ENCODE measurements at places on chromosomes 5 and 9. TPM values are rescaled to one million over a fixed set of nuclear protein-coding genes. Genes with fewer than 3 reads are reported as not detected.

DNA sequence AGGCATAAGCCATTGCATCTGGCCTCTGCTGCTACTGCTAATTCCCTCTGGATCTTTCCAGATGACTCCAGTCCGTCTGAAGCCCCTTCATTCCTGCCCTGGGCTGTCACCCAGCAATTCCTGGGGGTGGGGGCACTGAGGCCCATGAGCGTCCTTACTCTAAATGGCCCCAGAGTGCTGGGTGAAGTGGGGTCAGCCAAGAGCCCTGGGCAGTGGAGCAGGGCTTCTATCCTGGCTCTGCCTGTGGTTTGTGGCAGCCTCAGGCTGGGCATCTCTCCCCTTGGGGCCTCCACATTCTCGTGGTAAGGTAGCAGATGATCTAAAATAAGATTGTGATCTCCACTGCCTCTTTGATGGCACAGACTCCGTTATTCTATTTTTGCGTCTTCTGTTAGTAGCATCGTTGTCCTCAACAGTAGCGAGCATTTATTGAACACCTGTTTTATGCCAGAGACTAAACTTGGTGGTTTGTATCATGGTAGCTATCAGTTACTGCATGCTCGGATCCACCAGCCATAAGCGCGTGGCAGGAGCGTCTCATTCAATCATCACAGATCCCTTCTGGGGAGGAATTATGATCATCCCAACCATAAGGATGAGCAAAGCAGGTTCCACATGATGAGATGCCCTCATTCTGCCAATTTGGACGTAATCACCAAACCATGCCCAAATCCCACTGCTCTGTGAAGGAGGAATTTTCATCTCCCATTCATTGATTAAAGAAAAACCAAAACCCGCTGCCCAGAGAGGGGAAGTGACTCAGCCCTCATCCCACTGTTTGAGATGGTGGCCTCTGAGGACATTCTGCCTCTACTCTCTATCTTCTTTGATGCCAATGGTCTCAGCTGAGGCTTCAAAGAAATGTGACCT is 21.9 kb upstream of the DUSP1 start:
- no peak overlapping the region for H3K27ac ChIP-seq
- no peak for DNase-seq
- H3K4me3 ChIP-seq: no peak overlapping the region
- H3K4me1 ChIP-seq: peaks cover 25% of the 10 kb centered on the region

DNA sequence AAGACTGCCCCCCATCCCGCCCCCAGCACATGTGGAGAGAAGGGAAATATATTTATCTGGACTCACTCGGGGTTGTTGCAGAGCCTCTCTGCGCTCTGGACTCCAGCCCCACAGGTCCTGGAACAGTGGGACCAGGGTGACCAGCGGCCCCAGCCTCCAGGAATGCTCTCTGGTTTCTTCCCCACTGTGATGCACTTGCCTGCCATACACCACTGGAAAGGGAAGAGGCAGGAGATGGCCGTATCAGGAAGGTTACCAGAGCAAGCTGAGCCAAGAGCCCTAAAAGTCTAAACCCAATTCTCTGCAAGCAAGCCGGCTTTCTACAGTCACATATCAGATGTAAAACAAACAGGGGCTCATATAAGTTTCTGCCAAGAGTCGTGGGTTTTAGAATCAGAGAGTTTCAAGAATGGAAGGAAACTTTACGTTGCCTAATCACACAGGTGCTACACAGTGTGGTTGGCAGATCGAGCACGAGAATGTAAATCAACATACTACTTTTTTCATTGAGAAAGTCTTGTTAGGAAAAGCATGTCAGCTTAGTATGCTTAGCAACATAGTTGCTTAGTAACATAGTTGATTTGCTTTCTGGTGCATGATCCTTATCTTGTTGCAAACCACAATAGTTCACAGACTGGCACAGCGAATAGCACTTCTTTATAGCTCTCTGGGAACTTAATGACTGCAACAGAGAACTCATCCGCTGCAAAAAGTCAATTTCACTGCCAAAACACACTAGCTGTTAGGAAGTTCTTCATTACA is 201.2 kb downstream of the TARS1 start:
- no peaks in the 10 kb centered on the region for H3K27me3 ChIP-seq
- H3K36me3 ChIP-seq: no peaks in the 10 kb centered on the region
- H3K4me1 ChIP-seq: no peaks in the 10 kb centered on the region

- H3K27me3 ChIP-seq: no peaks in the 10 kb centered on the region
- no peak overlapping the region for H3K27ac ChIP-seq
- no peaks in the 10 kb centered on the region for H3K4me1 ChIP-seq
- no peaks in the 10 kb centered on the region for H3K36me3 ChIP-seq
- H3K4me3 ChIP-seq: no peak overlapping the region
- no peak for DNase-seq
These were observed 443.8 kb downstream of the LRRC70 start for GRCh38 chr5:63022403-63022802.

DNA sequence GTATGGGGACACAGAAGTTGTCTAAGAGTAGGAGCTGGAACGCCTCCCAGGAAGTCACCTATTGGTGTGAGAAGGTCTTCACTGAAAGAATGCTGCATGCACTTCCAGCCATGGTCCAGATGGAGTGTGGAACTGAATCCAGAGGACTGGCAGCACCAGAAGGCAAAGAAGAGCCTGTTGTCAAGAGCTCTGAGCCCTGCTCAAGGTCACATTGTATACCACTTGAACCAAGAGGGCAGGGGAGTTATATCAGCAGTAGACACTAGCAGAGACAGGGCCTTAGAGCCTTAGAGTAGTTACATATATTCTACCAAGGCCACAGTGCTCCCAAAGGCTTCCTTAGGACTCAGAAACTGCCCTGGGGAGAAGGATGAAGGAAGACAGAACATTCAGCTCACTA is 130.8 kb upstream of the POC5 start:
- DNase-seq: no peak
- H3K27me3 ChIP-seq: no peaks in the 10 kb centered on the region
- H3K4me1 ChIP-seq: no peaks in the 10 kb centered on the region
- H3K27ac ChIP-seq: no peak overlapping the region

DNA sequence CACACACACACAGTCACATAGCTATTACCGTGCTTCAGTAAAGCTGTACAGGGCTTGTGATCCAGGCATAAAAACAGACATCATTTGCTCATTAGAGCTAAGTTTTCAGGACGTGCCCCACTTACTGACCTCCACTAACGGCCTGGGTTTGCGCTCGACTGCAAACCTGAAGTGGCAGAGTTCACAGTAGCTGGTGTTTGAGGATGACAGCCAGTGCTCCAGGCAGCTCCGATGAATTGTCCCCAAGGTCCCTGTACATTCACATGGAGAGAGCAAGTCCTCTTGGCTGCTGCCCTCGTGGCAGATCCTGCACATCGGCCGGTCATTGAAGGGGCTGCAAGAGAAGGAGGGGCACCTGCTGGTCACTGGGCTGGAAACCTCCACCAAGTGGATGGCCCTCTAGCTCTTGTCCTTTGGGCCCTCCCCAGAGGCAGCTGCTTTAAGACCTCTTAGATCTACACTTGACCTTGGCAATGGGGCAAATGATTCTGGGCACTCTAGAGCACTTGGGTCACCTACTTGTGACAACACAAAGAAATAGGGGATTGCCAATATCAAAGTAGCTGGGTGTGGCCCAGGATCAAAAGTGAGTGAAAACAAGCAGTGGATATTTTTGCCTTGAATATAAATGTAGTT is 115.4 kb downstream of the MARCHF3 start:
- no peaks in the 10 kb centered on the region for H3K36me3 ChIP-seq
- H3K4me1 ChIP-seq: no peaks in the 10 kb centered on the region
- no peak overlapping the region for H3K27ac ChIP-seq
- no peak overlapping the region for H3K4me3 ChIP-seq
- H3K27me3 ChIP-seq: no peaks in the 10 kb centered on the region
- no peak for DNase-seq

DNA sequence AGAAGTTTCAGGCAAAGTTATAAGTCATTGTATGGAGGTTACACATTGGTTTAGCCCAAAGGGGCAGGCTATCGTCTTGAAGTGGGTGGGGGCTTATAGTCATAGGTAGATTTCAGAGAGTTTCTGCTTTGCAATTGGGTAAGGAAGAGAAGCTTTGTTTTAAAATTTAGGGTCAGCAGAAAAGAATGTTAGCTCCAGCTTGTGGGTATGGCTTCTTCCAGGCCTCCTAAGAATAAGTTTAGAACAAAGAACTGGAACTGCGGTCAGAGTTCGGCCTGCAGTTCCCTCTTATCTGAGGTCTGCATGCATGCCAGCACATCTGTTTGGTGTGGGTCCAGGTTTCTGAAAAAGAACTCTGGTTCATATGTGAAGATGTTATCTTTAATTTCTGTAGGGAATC is 96.1 kb downstream of the CYFIP2 start:
- no peaks in the 10 kb centered on the region for H3K4me1 ChIP-seq
- H3K36me3 ChIP-seq: no peaks in the 10 kb centered on the region
- DNase-seq: no peak

DNA sequence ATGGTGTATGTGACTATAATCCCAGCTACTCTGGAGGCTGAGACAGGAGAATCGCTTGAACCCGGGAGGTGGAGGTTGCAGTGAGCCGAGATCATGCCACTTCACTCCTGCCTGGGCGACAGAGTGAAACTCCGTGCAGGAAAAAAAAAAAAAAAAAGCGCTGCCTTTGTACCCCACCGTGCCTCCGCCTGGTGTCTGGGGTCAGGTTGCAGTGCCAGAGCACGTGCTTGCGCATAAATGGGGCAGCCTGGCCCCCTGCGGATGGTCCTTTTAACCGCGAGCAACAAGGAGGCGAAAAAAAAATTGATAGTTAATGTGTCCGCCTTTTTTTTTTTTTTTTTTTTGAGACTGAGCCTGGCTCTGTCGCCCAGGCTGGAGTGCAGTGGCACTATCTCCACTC is 6.3 kb upstream of the CCNB1 start:
- H3K4me3 ChIP-seq: no peak overlapping the region
- DNase-seq: no peak
- no peaks in the 10 kb centered on the region for H3K27me3 ChIP-seq
- H3K27ac ChIP-seq: no peak overlapping the region

- no peak for DNase-seq
- H3K27me3 ChIP-seq: no peaks in the 10 kb centered on the region
- H3K36me3 ChIP-seq: no peaks in the 10 kb centered on the region
- H3K4me1 ChIP-seq: no peaks in the 10 kb centered on the region
- no peak overlapping the region for H3K4me3 ChIP-seq
These were observed 109.4 kb downstream of the ASTN2 start for GRCh38 chr9:117305454-117305853.

- no peak overlapping the region for H3K27ac ChIP-seq
- H3K4me3 ChIP-seq: no peak overlapping the region
- H3K4me1 ChIP-seq: peaks cover 1% of the 10 kb centered on the region
- no peak for DNase-seq
- no peaks in the 10 kb centered on the region for H3K27me3 ChIP-seq
- no peaks in the 10 kb centered on the region for H3K36me3 ChIP-seq
These were observed 26.2 kb downstream of the CARNMT1 start for GRCh38 chr9:75001719-75002421.

GRCh38 chr9:107999890-108000289 is 510.3 kb upstream of the KLF4 start:
- H3K4me1 ChIP-seq: peaks cover 7% of the 10 kb centered on the region
- DNase-seq: no peak
- no peaks in the 10 kb centered on the region for H3K27me3 ChIP-seq
- H3K27ac ChIP-seq: no peak overlapping the region
- H3K4me3 ChIP-seq: no peak overlapping the region

DNA sequence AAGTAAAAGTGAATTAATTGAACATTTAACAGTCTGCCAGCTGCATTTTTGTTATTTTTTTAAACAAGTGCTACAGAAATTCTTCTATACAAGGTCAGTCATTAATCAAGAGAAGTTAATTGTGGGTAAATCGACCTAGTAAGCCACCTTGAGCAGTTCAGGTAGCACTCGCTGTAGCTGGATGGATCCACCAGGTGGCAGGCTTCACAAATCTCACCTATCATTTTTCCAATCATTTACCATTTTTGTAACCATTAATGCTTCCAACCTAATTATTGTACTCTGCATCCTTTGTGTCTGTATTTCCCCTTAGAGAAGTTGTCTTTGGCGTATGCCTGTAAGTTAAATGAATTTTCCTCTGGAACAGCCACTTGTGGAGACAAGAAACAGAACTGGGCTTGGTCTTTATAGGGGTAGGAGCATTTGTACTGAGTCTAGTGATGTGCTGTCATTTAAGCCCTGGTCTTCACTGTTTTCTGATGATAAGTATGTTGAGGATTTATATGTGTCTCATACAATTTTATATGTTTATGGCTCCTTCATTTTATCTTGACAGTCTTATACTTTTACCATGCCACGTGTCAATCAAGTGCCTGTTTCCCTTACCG is 39.5 kb downstream of the CD180 start:
- H3K36me3 ChIP-seq: no peaks in the 10 kb centered on the region
- no peaks in the 10 kb centered on the region for H3K4me1 ChIP-seq
- DNase-seq: no peak
- H3K4me3 ChIP-seq: no peak overlapping the region

DNA sequence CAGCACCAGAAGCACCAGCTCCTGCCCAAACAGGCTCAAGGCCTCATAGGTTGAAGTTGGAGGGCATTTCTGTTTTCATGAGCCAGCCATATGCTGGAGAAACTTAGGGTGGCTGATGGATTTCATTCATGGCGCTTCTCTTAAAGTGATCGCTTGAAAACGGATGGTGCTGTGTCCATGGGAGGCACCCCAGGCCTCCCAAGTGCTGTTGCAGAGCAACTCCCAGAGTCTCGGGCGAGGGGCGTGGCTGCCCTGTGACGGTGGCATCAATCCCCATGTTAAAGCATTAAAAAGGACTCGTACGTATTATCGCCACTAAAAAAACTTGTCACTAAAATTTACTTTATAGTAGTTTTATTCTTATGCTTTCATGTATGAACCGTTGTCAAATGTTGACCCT is 128.3 kb downstream of the MRPL36 start:
- H3K4me3 ChIP-seq: no peak overlapping the region
- no peak for DNase-seq
- peaks cover 7% of the 10 kb centered on the region for H3K4me1 ChIP-seq

GRCh38 chr9:83065233-83065632 is 2.3 kb upstream of the RASEF start:
- H3K27ac ChIP-seq: no peak overlapping the region
- no peaks in the 10 kb centered on the region for H3K4me1 ChIP-seq
- no peak overlapping the region for H3K4me3 ChIP-seq
- H3K27me3 ChIP-seq: no peaks in the 10 kb centered on the region
- no peaks in the 10 kb centered on the region for H3K36me3 ChIP-seq

GRCh38 chr9:82621447-82621846 is 441.5 kb downstream of the RASEF start:
- H3K36me3 ChIP-seq: no peaks in the 10 kb centered on the region
- DNase-seq: no peak
- no peak overlapping the region for H3K4me3 ChIP-seq
- no peaks in the 10 kb centered on the region for H3K4me1 ChIP-seq
- H3K27me3 ChIP-seq: peaks cover 2% of the 10 kb centered on the region

DNA sequence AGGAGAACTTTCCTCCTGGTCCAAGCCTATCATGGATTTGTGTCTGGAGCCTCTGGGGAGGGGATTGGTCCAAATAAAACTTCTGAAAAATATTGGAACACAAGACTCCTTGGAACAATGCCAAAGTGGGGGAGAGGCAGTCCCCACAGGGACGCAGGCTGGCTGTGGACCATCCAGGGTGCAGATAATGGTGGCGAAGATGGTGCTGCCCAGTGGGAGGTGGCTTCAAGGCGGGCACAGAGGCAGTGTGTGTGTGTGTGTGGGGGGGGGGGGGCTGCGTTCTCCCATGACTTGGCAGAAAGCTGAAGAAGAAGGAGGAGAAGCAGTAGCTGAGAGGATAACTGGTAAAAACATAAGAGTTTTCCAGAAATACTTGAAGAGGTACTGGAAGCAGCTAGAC is 186.4 kb downstream of the MELK start:
- no peak overlapping the region for H3K4me3 ChIP-seq
- no peaks in the 10 kb centered on the region for H3K27me3 ChIP-seq
- H3K4me1 ChIP-seq: no peaks in the 10 kb centered on the region

MED7 gene
- 13.3 TPM for total RNA-seq

GPX3 gene
- 380 TPM for total RNA-seq

FOXD4L5 gene
- total RNA-seq: not detected

WDR38 gene
- not detected for total RNA-seq

NEURL1B gene
- total RNA-seq: 43.4 TPM

SHISAL2B gene
- not detected for total RNA-seq

SCGB3A2 gene
- total RNA-seq: not detected
